ENCODE measurements at places on chromosomes 5 and 9. TPM values are rescaled to one million over a fixed set of nuclear protein-coding genes. Genes with fewer than 3 reads are reported as not detected.

Gene GPR21
- polyA plus RNA-seq, result 0.75 TPM

Gene NREP
- 177 TPM for polyA plus RNA-seq

- DNase-seq, result no peak
Measured at GRCh38 chr5:138033386-138033808, 518 bp upstream of the FAM13B start.

Gene PTGDS
- polyA plus RNA-seq, result 383 TPM

DNA sequence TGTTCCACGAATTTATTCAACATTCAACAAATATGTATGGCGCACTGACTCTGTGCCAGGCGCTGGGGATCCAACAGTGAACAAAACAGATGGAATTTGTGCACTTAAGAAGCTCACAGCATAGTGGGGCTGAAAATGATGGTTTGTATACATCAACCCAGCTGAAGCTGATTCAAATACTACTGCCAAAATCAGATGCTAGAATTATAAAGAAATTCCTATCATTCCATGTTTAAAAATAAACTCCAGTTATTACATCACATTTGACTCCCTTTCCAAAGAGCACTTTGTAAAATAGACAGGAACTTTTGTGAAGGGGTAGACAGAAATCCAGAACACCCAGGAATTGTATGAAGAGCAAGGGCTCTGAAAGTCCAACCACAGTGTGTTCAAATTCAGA is 54.1 kb downstream of the ZNF608 start:
- no peak for DNase-seq

DNA sequence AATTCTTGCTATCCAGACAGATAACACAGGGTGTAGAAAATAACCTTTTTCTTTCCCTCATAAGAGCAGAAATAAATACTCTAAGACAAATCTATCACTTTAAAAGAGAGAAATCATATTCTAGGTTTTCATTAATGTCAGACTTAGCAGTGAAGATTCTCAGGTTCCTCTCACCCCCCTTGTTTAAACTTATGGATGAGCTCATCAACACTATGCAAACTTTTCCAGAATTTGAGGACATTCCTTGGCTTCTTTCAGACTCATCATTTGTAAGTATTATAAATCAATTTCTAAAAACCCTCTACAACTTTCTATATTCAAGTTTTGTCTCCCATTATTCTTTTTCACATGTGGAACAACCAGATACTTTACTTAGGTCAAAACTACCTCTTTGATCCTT is 374.9 kb upstream of the TRPC7 start:
- DNase-seq, result no peak
